ENCODE measurements at places on chromosomes 2 and 18. TPM values are rescaled to one million over a fixed set of nuclear protein-coding genes. Genes with fewer than 3 reads are reported as not detected.

GRCh38 chr2:239060676-239061075, 212.8 kb downstream of the TWIST2 start:
- no peak for DNase-seq

GRCh38 chr18:76487070-76487469, 8.0 kb downstream of the ZNF516 start:
- DNase-seq, result no peak

- DNase-seq, result no peak
Observed at GRCh38 chr2:47083005-47083404, 72.1 kb downstream of the STPG4 start.

- no peak for DNase-seq
Observed at GRCh38 chr2:45237850-45238542, 228.7 kb upstream of the SIX2 start.

- DNase-seq, result no peak
Observed at GRCh38 chr2:184597571-184597991, 748 bp upstream of the ZNF804A start.

The GPR17 gene
- 2.4 TPM for polyA plus RNA-seq

The DRC1 gene
- 0.16 TPM for polyA plus RNA-seq

The TTN gene
- 322 TPM for polyA plus RNA-seq
